ENCODE measurements at places on chromosomes 1 and 21.

- DNase-seq = no peak
Observed at GRCh38 chr21:38806153-38806941, 618 bp downstream of the ETS2 start.

DNA sequence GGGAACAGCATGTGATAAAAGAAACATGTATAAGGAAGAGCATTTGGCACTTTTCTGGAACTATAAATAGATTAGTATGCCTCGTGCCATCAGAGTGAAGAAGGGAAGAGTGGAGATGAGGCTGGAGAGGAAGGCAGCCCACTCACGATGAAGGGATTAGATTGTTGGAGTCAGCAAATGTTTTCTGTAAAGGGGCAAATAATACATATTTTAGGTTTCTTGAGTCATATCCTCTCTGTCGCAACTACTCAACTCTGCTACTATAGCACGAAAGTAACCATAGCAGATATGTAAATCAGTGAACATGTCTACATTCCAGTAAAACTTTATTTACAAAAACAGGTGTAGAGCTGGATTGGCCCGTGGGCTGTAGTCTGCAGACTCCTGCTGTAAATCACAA lies 147.8 kb downstream of the TENT5C start:
- DNase-seq = no peak

GRCh38 chr1:3495776-3496745 lies 41.6 kb downstream of the ARHGEF16 start:
- no peak for DNase-seq

- no peak for DNase-seq
Observed at GRCh38 chr1:109185990-109186732, 27.6 kb upstream of the SARS1 start.

DNA sequence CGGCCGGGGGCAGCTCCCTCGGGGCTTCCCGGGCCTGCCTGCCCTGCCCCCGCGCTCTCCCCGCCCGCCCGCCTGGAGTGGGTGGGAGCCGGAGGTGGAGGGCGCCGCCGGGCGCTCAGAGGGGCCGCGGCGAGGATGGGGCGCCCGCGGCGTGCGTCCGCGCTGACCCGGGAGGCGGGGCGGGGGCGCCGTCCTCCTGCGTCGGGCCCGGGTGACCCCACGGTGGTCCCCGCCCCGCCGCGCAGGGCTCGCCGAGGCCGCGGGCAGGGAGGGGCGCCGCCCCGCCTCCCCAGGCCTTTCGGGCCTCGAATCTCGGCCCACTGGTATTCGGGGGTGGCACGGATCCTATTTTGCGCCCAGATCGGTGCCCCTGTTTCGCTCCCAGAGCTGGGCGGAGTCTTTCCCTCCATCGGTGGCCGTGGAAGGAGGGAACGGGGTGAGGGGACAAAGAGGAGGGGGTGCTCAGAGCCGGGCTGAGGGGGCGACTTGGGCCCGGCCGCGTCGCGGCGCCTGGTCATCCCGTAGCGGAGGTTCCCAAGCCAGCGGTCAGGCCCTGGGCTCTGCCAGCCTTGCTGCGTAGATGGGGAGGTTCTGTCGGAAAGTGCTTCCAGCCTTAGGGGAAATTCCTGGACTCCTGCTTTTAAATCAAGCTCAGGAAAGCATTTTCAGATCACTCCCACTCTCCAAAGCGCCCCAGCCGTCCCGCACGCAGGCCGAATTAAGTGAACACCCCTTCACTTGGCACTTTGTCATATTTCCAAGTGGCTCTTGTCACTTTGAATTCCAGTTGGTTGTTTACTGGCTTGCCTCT lies 545 bp downstream of the PATJ start:
- no peak for DNase-seq

GRCh38 chr1:213989002-213989855 lies 1.5 kb downstream of the PROX1 start:
- no peak for DNase-seq

All from stimulated activated CD8-positive, alpha-beta memory T cell treated with anti-CD3 and anti-CD28 coated beads, Interleukin-7, amount 100 ng/mL, for 24 hours (primary cell).